ENCODE measurements at places on chromosomes 2 and 18.
A peak's percentile ranks its signal among the peaks of the same experiment; 100 is the strongest.

DNA sequence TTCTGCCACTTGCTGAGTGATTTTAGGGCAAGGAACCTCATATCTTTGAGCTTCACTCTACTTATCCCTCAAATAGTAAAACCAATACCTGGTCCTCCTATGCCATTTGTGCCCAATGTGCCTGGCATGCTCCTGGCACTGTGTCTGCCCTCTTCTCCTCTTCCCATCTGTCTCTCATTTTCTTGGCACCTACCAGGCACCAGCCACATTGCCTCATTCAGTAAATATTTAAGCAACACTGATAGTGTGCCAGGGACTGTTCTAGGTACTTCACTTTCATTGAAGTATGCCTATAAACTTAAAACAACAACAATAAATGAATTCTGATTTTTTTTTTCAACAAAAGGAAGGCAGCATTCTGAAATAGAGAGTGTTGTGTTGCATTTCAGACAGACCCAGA is 15.1 kb upstream of the BOD1L2 start:
- no peak for DNase-seq

GRCh38 chr2:235534678-235535422 is 41.0 kb downstream of the AGAP1 start:
- DNase-seq, result no peak

- peak; percentile 76 for DNase-seq
These were observed 33.7 kb upstream of the WIPF1 start for GRCh38 chr2:174631009-174631981.

DNA sequence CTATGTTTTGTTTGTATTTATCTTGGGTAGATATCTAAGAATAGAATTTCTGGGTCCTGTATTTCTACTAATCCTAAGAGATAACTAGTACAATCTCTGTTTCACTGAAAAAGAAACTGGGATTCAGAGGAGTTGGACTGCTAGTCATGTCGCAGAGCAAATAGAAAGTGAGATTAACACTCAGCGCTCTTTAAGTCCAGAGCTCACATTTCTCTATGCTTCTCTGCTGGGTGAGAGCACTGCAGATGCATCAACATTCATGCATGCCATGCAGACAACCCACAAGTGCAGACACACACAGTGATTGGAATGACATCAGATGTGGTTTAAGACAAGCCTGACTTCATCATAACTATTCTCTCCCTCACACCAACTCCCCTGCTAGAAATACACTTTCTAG is 563.8 kb downstream of the TDRD15 start:
- DNase-seq, result no peak

GRCh38 chr18:68391801-68392200 is 323.1 kb downstream of the TMX3 start:
- no peak for DNase-seq

DNA sequence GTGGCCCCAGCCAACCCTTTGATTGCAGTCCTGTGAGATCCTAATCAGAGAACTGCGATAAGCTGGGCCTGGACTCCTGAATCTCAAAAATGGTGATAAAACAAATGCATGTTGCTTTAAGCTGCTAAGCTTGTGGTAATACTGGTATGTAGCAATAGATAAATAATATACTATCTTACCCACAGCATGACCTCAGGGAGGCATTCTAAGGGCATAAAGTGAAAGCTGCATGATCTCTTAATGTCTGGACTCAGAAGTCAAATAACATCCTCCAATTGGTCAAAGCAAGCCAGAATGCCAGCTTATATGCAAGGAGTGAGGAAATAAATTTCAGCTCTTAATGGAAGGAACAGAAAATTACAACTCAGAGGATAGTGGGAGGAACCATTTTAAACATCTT is 246.1 kb downstream of the FSIP2 start:
- DNase-seq, result no peak

DNA sequence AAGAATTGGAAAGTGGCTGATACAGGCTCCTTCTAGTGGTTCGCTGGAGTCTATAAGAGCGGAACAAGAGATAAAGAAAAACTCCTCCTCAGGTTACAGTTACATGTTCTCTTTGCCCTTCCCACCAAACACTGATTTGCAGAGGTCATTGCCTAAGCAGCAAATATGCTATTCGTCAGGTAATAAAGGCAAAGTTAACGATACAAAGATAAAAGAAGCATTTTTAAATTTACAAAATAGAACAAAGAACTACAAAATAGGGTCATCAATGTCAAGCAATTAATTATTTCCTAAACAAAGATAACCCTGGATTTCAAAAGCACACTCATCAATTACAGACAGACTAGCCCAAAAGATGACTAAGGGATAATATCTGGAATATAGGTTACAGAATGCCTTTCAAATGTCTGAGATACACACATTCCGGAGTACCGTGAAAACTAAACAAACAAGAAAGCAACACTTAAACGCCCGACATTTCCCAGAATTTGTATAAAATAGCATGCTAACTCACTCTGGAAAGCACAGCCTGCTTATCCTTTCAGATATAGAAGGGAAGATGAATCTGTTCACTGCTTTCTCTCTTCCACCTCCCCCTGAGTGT is 186.4 kb downstream of the MREG start:
- no peak for DNase-seq

DNA sequence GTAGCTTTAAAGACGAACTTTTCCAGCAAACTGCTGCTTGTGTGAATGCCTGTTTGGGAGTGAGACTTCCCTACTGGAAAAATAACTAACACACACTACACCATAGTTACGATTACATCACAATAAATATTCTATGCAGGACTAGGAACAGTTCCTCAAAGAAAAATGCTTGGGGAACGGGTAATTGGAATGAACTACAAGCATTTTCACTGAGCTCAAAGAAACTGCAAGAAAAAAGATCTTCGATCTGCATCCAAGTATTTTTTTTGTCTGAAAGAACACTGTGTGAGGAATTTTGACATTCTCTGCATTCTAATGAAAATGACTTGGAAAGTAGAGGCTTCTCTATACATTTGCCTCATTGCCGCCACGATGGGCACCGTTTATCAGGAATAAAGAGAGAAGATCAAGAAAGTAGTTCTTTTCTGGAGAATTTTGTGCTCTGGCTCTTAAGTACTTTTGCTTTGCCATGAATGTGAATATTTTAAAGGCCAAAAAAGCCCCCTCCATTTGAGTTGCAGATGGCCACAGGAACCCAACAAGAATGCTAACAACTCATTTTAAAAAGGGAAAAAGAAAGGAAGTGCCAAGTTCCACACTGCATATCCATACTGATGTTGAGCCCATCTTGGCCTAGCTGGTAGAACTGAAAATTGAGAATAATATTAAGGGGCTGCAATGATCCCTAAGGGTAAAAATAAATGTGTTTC is 13.6 kb downstream of the LYPD1 start:
- DNase-seq, result no peak

DNA sequence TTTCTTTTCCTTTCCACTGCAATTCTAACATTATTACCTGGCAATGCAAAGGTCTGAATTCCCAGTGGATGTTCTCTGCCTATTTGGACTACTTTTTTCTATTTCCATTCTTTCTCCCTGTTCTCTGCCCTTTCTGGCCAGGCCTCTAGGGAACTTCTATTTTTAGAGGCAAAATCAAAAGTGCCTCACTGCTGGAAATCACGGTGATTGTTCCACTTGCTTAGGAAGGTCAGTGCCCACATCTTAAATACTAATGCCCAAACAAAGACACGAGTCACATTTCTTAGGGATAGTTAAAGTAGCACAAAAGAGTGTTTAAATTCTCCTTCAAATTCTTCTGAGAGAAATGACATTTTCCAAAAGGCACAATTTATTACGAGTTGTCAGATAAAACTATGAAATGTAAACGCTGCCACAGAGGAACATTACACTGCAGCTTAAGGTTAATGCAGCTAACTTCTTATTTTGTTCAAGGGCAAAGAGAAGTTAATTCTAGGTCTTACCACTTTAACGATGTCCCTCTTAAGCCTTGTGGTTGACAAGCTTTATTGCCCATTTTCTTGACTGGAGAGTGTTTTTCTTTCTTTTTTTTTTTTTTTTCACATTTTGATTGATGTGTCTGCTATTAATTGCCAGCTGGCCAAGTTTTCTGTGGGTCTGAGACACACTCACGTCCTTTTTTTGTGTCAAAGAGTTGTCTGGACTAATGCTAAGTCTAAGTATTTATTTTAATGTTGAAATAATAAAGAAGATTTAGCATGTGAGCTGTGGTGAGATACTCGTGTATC is 34.7 kb downstream of the ST6GAL2 start:
- no peak for DNase-seq

DNA sequence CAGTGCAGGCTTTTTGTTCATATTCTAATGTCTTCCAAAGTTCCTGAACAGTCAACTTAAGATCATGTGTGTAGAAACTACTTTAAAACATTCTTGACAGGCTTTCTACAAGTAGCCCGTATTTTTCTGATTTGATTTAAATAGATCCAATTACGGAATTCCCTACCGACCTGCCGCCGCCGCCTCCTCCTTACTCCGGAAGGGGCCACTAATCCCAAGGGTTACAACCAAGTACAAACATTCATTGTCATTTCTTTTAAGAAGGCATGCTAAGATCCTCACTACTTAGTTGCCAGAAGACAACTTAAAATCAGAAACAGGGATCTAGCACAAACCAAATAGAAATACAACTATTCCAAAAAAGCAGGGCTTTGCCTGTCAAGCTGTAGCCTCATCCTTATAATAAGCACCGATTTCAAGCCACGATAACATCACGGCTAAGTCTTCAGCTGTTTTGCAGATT is 784 bp downstream of the WDR33 start:
- DNase-seq, result peak; percentile 32

- peak; percentile 91 for DNase-seq
These were observed 96.9 kb downstream of the HNRNPLL start for GRCh38 chr2:38505779-38506178.

DNA sequence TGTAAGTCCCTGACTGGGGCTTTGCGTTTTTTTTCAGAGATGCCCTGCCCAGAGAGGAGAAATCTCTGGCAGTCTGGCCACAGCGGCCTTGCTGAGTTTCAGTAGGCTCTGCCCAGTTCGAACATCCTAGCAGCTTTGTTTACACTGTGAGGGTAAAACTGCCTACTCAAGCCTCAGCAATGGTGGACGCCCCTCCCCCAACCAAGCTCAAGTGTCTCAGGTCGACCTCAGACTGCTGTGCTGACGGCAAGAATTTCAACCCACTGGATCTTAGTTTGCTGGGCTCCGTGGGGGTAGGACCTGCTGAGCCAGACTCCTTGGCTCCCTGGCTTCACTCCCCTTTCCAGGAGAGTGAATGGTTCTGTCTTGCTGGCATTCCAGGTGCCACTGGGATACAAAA is 31.7 kb downstream of the L3MBTL4 start:
- DNase-seq, result no peak

DNA sequence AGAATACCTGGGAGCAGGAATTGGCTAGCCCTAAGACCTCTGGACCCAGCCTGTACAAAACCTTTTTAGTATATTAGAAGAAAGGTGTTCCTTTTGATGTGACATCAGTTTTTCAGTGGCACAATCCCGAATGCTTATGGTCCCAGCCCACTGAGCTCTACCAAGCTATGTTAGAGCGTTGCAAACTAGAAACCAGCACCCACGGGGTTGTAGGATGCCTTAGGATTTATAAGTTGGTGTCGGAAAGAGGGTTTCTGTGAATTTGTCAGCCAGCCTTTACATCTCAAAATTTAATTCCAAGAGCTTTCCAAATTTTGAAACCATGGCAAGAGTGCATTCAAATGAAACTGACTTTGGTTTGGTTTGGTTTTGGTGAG is 499 bp upstream of the LMAN1 start:
- DNase-seq, result no peak

DNA sequence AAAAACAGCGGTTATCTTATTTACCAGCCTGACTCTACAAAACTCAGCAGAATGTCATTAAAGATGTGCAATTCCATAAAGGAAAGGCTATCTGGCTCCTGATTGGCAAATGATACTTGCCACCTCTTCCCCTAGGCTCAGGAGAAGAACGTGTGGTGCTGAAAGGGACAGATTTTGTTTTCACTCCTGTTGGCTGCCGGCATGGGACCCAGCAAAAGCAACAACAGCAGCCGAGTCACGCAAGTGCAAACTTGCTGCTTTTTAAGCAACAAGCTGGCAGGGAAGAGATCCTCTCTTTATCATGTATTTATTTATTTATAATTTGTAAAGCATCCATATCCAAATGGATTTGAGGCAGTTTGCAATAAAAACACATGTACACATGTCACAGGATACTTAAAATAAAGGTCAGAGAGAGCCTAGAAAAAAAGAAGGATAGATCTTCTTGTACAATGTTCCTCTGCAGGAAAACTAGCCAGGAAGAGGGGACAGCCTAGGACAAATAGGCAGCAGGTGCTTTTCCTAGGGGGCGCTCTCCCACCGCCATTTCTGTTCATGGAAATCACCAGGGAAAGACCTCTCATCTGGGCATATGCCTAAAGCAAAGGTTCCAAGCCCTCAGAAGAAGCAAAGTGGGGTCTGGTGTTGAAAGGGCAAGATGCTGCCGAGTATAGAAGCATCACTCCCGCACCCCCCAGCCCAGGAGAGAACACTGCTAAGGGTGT is 799.3 kb downstream of the BCL11A start:
- DNase-seq, result no peak

- no peak for DNase-seq
These were observed 33.7 kb upstream of the C18orf32 start for GRCh38 chr18:49520661-49521145.

- DNase-seq, result no peak
These were observed 386.6 kb upstream of the KLHL29 start for GRCh38 chr2:22998359-22998758.

GRCh38 chr2:231646476-231646875 is 53.8 kb downstream of the TEX44 start:
- DNase-seq, result no peak

DNA sequence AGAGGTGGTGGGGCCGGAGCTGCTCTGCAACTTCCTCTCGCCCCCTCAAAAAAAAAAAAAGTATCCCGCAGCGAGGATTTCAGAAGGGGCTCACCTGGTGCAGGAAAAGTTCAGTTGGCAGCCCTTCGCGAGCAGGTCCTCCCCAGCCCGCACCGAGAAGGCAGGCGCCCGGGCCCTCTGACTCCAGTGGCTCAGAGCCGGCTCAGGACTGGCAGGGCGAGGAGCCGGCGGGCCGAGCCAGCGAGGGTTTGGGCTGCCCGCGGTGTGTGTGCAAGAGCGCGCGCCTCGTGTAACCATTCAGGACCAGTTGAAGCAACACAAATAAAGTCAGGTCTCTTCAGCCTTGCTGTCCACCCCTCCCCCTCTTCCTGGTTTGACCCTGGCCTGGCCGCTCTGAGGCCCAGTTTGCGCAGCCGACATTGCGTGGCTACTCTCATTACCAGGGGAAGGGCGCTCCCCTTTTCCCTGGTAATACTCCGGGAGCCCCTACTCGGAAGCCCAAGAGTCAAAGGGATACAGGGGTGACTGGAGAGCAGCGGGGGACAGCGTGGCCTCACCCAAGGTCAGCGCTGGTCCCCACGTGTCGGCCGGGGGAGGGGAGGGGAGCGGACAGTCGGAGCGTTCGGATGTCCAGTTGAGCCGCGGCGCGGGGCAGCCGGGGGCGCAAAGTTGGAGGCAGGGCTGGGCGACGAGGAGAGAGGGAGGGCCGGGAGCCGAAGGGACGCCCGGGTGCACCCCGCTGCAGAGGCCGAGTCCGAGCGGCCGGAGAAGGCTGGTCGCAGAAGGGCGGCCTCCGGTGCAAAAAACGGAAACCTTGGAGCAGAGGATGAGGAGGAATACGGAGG is 12.3 kb downstream of the EN1 start:
- DNase-seq, result no peak

Measured in AG08395 (cell line).